CD4-positive, alpha-beta T cell treated with Interleukin-17A for 4 hours (primary cell): ENCODE measurements at places on chromosomes 6 and 20.

DNA sequence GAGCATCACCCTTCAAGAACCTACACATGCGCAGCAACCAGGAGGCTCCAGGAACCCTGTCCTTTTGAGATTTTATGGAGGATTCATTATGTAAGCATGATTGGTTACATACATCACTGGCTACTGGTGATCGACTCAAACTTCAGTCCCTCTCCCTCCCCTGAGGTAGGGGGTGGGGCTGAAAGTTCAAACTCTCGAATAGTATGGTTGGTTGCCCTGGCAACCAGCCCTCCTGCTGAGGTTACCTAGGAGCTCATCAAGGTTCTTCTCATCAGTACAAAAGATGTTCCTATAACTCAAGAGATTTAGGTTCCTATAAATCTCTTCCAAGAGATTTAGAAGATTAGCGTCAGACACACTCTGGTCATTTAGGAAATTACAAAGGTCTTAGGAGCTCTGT, 21.9 kb upstream of the ZSCAN9 start:
- no peak for DNase-seq

DNA sequence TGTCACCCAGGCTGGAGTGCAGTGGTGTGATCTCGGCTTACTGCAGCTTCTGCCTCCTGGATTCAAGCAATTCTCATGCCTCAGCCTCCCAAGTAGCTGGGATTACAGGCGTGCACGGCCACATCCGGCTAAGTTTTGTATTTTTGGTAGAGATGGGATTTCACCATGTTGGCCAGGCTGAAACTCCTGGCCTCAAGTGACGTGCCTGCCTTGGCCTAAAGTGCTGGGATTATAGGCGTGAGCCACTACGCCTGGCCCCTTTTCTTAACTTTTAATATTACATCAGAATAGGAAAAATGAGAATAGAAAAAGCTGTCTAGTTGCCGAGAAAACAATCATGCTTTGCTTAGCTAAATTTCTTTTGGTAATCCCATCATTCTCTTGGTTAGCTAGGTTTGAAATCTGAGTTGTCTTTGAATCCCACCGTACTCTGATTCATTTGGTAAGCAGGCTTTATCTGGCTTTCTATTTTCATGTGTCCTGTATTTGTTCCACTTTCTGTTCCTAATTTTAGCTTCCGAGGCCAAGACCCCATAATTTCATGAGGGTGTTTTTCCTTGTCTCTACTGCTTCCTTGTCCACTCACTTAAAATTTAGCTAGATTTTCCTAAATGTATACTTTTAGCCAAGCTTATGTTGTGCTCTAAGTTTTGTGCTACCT, 83.5 kb downstream of the NCOA3 start:
- no peak for DNase-seq

DNA sequence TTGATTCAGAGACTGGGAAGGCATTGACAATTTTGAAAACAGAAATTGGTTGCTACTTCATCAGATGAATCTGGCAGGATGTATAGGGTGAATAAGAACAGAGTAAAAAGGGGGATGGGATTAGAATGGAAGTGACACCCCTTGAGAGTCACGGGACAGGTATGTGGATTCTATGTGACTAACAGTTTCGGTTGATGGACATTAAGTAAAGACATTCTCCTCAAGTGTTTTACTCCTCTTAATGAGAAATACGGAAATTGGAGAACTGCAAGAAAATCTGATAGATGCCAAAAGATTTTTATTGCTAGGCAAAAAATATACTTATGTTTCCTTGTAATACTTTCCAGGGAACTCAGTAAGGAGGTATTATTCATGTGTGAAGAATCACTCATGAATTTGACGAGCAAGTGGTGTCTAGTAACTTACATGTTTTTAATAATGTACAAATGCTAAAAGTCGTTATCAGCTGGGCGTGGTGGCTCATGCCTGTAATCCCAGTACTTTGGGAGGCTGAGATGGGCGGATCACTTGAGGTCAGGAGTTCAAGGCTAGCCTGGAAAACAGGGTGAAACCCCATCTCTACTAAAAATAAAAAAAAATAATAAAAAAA, 135.8 kb downstream of the KIF16B start:
- DNase-seq: no peak

DNA sequence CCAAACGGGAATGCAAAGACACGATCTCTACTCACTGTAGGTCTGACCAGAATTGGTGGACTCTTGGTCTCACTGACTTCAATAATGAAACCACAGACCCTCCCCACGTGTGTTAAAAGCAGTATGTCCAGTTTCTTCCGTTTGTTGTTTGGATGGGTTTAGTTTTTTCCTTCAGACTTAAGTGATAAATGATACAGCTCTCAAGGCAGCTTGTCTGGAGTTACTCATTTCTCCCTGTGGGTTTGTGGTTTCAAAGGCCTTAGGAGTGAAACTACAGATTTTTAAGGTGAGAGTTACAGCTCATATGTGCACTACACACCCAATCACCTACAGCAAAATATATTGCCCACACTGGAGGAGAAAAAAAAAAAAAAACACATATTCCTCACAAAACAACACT, 86.7 kb upstream of the STMND1 start:
- no peak for DNase-seq

GRCh38 chr6:112150363-112150762, 63.0 kb downstream of the FAM229B start:
- no peak for DNase-seq

- DNase-seq: no peak
Measured at GRCh38 chr20:41032271-41032670, 3.6 kb downstream of the TOP1 start.

DNA sequence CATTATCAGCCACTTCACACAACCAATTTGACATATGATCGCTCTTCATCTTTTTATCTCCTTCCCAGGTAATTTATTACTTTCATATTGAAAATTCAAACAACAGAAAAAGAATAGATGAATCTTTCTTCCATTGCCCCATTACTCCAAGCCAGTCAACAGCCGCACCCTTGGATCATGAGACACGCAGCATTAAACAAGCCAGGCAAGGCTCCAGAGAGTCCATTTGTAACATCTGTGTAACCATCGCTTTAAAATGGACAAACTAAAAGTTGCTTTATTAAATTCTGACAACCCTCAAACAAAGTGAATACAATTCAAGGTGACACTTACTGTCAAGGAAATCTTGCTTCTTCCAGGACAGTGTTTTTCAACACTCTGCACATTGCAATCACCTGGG, 200.3 kb downstream of the EPM2A start:
- DNase-seq: no peak

DNA sequence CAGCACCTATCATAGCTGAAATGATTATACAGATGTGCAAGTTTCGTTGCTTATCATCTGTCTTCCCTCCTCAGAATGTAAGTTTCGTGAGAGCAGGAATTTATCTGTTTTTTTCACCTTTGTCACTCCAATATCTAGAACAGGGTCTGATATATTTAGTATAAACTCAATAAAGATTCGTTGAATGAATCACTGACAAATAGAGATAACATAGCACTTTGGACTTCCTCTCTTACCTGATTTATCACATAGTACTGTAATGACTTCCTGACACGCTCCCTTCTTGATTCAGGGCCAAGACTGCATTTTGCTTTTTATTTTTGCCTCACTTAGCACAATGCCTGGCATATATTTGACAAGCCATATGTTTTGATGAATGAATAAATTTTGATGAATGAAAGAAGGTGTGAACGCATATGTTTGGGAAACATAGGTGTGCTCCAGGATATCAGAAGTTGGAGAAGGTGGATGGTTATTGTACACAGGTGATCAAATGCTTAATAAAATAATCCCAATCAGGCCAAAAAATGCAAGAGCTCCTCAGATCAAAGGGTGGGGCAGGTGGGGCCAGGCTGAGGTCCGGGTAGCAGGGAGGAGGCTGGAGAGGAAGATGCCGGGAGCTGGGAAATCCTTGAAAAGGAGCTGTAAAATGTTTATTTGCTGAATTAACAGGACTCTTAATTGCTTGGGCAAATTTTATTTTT, 33.0 kb downstream of the PIM1 start:
- peak; percentile 32 for DNase-seq

- peak; percentile 36 for DNase-seq
Measured at GRCh38 chr6:36954262-36954931, at the start of gene PI16. Gene PI16 (plus strand): TSS chr6:36954738. CDS start chr6:36954761, 23 bp downstream.

DNA sequence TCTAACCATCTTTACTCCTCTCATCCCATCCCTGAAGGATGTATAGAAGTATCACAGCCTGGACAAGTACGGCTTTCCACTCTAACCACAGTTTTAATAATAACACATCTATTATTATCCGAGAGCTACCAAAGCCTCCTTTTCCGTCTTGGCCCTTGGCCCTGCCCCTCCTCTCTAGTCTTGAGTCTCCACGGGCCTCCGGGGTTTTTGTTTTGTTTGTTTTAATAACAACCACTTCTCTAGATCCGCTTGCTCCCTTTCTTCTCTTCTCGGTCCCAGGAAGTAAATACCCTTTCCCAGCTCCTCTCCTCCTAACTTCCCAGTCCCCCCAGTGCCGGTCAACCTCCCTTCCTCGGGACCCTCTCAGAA, 661 bp downstream of the LCA5 start:
- DNase-seq: peak; percentile 15

GRCh38 chr6:30885481-30885998, 1.2 kb downstream of the DDR1 start:
- DNase-seq: peak; percentile 19

GRCh38 chr6:157557559-157557958, 176.6 kb downstream of the ZDHHC14 start:
- DNase-seq: no peak

DNA sequence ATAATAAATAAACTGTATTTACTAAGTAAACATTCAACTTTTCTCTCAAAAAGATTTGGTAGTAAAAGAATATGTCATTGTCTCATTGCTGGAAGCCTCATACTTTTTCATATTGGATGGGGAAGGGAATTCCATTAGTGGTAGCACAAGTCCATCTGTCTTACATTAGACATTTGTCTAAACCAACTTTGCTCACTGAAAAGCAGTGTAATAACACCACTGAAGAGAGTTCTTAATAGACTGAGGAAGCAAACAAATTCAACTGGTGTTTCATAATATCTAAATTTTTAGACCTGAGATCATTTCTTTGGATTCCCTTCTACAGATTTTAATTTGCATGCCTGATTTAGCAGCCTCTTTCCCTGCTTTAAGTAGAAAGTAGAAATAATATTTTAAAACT, 62.7 kb downstream of the PLCB1 start:
- no peak for DNase-seq

DNA sequence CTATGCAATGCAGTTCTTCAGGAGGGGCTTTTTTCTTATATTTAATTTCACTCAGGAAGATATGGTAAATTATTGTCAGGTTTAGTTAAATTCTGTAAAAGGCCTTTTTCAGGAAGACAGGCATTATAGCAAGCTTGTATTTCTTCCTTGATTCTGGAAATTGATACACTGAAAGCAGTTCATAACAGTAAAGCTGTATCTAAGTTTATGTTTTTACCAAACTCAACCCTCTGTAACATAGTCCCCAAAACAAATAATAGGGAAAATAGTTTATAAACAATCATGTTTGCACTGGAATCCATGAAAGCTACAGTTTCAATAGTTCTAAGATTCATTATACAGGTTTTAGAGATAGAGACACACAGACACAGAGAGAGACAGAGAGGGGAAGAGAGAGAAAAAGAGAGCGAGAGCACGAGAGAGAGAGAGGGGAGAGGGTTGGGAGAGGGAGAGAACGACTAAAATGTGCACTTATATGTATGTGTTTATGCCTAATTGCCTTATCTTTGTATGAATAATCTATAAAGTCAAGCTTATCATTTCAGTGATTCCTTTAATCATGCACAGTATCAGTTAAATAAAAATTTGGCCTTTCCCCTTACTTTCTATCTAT, 454.4 kb downstream of the RFPL4B start:
- DNase-seq: no peak

- peak; percentile 18 for DNase-seq
Measured at GRCh38 chr20:59525500-59526241, 78.7 kb upstream of the PHACTR3 start.

GRCh38 chr20:33437141-33437911, 6.2 kb downstream of the SNTA1 start:
- no peak for DNase-seq

GRCh38 chr20:63694584-63695423, 1.6 kb upstream of the TNFRSF6B start:
- DNase-seq: no peak

GRCh38 chr6:35511562-35511941, 1.1 kb downstream of the TULP1 start:
- no peak for DNase-seq

GRCh38 chr20:2820896-2821869, 5.0 kb downstream of the TMEM239 start:
- peak; percentile 22 for DNase-seq

- no peak for DNase-seq
Measured at GRCh38 chr6:30571762-30572082, 480 bp downstream of the ABCF1 start.

GRCh38 chr6:13863699-13864155, 49.4 kb upstream of the MCUR1 start:
- no peak for DNase-seq

GRCh38 chr6:134772671-134773360, 177.1 kb downstream of the ALDH8A1 start:
- no peak for DNase-seq

GRCh38 chr6:153966001-153966400, 73.0 kb upstream of the OPRM1 start:
- no peak for DNase-seq

- no peak for DNase-seq
Measured at GRCh38 chr20:16678779-16679178, 51.0 kb upstream of the SNRPB2 start.

DNA sequence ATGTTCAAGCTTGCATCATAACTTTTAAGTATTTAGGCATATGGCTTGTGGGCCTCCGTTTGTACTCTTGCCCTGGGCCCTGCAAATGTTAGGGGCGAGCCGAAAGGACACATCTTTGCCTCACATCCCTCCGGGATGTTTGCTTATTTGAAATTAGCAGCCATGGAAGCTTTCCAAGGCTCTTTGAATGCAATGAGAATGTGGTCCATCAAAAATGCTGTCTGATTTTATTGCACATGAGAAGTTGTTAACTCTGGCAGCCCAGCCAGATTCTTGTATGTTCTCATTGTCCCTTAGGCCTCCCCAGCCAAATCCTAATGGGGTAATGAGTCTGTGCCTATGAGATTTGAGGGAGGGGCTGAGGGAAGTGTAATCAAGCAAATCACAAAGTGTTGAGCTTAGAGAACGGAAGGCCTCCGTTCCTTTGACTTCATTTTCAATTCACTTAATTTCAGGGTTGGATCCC, 261.2 kb upstream of the MARCKS start:
- DNase-seq: no peak

- no peak for DNase-seq
Measured at GRCh38 chr20:21182832-21183563, 57.1 kb downstream of the KIZ start.

GRCh38 chr20:33647603-33648395, 14.3 kb upstream of the C20orf144 start:
- DNase-seq: no peak

DNA sequence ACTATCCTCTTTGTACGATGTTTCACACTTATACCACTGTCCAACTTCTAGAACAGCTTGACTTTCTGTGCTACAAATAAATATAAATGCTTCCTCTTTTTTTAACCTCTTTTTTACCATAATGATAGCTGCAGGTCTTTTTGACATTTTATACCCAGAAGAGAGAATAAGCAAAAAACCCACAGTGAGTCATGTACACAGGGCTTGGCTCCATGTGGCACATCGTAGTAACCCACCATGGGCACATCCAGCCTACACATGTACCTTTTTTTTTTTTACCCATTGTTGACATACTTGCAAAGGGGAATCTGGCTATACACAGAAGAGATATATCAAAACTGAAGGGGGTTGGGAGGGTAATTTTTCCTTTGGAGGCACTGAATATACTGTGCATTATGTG, 59.5 kb upstream of the RSPO3 start:
- DNase-seq: no peak

GRCh38 chr6:80343511-80343910, 237.0 kb downstream of the BCKDHB start:
- no peak for DNase-seq
